Cortex of kidney (tissue), 1 donor: ENCODE measurements at places on chromosomes 5 and 9.

DNA sequence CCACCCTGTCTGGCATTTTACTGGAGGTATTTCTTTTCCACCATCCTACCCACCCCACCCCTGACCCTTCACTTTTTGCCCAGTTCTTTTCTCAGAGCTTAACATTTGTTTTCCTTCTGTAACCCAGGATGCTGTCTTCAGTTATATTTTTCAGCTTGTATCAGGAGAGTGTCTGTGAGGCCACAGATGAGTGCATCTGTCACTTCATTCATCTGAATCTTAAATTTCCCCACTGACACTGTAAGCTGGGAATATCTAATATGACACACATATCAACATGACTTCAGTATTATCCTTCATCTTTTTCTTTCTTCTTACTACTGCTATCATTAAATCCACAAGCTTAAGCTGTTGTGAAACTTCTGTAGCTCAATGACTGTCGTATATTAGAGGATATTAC is 4.9 kb downstream of the MARCHF3 start:
- no peak for DNase-seq

DNA sequence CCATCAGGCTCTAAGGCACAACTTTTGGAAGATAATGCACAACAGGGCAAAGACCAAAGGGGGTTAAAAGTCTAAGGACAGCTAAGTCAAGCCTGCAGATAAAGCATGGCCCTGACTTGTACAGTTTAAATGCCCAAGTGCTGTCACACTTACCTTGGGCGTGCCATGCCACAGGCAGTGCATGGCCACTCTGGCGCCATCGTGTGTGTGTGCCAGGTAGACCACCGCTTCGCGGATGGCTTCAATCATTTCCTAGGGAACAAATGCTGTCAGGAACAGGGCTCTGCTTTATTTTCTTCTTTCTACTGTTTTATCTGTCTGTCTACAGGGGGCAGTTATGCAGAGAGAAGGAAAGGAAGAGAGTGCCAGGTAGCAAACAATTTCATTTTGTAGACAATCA is 19.3 kb downstream of the PUM3 start:
- DNase-seq = no peak

DNA sequence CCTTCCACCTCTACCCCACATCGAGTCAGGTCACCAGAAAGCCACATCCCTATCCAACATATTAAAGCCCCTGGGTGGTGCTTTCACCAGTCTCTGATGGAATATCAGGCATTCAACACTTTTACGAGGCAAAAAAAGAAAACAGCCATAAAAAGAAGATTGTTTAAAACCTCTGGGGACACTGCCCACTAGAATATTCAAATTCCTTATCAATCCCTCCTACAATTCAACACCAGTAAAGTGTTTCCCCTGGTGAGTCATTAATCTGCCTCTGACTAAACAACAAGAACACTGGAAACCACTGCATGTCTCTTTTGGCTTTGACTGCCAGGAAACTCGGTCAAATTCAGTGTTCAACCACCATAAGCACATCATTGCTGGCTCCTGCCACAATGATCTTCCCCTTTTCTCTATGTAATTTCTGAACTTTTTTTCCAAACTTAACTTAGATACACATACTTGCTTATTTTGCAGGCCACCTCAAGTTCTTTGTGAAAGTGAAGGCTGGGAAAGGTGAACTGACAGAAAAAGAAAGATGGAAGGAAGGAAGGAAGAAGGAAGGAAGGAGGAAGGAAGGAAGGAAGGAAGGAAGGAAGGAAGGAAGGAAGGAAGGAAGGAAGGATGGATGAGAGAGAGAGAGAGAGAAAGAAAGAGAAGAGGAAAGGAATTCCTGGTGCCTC is 105.3 kb downstream of the PAX5 start:
- no peak for DNase-seq

GRCh38 chr5:72245951-72246532 is 74.0 kb downstream of the MRPS27 start:
- DNase-seq = no peak

DNA sequence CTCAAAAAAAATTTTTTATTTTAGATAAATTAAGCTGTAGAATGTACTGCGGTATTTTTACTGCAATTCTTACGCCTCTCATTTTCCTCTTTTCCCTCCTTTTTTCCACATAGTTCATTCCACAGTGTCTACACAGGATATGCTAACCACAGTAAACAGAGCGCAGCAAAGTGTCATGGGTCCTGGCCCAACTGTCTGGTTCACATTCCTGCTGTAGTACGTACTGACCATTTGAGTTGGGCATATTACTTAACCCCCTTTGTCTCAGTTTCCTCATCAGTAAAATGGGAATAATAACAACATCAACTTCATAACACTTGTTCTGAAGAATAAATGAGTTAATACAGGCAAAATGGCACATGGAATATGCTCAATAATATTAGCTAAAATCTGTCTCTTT is 41.6 kb downstream of the SLC44A1 start:
- DNase-seq = no peak

GRCh38 chr9:10818206-10818605 is 205.4 kb upstream of the PTPRD start:
- DNase-seq = no peak

DNA sequence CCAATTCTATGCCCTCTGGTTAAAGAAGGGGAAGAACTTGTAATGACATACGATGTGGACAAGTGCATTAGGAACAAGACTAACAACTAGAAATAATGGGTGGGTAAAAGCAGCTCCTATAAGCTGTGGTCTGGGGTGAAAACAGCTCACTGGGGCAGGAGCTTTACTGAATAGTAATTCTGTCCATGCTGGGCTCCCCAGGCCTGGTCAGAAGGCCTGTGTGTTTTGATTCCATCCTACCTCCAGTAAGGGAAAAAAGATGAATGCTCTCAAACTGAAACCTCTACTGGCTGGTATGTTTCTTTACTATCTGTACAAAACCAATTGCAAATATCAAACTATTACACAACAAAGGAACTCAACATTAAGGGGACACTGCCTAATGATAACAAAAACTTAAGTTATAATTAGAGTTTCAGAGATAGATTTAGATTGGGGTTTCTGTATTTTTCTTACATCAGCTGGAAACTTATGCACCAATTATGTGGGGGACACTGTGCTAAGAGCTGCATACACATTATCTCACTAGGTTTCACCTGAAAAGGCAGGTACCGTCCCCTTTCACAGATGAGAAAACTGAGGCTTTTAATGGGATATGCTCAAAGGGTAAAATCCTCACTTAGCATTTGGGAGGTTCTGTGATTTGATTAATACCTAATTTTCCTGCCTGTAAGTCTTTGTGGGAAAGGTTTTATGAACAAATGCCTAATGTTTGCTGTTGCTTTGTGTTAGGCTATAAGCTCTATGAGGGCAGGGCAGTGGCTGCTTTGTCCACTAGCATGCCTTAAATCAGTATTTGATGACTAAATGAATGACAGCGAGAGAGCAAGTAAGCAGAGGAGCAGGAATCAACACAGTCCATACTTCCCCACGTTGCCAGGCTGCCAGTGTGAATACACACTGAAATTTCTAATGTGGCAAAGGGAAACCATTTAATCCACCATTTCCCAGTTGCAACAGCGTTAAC is 53.6 kb downstream of the ELL2 start:
- DNase-seq = no peak

DNA sequence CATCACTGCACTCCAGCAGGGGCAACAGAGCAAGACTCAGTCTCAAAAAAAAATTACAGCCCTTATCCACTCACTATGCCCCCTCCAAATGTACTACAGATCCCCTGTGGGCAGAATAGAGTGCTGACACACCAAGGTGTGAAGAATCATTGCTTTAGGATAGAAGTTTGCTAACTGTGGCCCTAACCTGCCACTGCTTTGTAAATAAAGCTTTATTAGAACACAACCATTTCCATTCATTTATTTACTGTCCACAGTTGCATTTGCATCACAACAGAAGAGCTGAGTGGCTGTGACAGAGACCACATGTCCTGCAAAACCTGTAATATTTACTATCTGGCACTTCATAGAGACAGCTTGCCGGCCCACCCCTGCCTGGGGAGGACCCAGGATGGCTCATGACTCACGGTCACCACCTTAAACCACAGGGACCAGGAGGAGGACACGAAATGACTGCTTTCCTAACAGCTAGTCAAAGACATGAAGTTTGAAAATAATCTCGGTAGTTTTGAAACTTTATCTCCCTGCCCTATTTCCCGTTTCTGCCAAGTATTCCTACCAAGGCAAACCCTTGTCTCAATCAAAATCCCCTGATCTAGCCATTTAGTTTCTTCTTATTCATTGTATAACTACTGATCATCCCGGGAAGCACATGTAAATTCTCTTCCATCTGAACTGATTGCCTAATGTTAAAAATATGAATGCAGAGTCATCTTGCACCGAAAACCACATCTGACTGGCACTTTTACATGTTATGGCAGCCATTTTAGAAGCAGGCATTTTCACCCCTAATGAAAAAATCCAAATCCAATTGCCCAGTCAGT is 206.1 kb downstream of the SLIT3 start:
- DNase-seq = no peak

DNA sequence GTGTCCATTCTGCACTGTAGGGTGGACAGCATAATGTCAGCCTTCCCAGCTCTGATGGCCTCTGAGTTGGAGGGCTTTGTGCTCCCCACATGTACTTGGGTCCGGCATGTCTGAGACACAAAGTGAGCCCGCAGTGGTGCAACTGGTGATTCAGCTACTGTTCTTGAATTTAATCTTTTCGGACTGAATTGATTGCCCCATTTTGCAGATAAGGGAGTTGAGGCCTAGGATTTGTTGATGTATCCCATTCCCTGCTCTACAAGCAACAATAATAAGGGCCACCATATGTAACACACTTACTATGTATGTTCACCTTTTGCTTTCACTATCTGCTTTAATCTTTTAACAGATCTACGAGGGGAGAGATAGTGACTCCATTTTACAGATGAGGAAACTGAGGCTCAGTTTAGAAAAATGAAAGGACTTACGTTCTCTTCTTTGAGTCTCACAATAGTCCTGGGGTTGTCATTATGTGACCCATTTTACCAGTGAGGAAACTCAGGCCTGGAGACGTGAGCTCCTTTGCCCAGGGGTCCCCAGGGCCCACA is 4.5 kb downstream of the GSN start:
- no peak for DNase-seq

GRCh38 chr9:34458959-34459340 is 345 bp downstream of the DNAI1 start:
- no peak for DNase-seq
